ENCODE measurements at places on chromosomes 5 and 9.
A peak's percentile ranks its signal among the peaks of the same experiment; 100 is the strongest.

DNA sequence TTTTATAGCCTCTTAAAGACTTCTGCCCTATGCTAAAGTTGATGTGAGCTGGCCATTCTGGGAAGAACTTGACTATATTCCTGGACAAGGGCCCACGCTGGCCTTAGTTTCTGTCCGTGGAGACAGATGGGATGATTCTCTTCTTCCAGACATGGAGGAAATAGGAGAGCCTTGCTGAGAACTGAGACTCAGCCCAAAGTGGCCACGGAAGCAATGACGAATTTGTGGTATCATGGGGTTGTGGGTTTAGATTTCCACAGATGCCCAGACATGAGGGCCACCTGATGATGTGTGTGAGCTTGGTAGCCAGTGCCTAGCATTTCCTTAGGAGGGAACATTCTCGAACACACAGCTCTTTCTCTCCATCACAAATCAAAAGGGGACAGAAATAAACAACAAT, 309.1 kb downstream of the NSG2 start:
- DNase-seq = no peak

GRCh38 chr5:68746643-68747420, 347.0 kb upstream of the SLC30A5 start:
- DNase-seq = no peak

- peak; percentile 9 for DNase-seq
Measured at GRCh38 chr5:59709346-59709821, 184.1 kb downstream of the PDE4D start.

- DNase-seq = no peak
Measured at GRCh38 chr5:110899566-110900412, 161.0 kb downstream of the SLC25A46 start.

- DNase-seq = no peak
Measured at GRCh38 chr5:146203872-146204192, 427 bp downstream of the RBM27 start.

All from DMS53 (cell line).